Neural progenitor cell (in vitro differentiated cells): ENCODE measurements at places on chromosomes 2 and 18.

- no peak for DNase-seq
Measured at GRCh38 chr2:189870381-189871085, 86.3 kb downstream of the PMS1 start.

GRCh38 chr2:64311948-64312621 lies 141.9 kb upstream of the LGALSL start:
- DNase-seq = peak; percentile 78

DNA sequence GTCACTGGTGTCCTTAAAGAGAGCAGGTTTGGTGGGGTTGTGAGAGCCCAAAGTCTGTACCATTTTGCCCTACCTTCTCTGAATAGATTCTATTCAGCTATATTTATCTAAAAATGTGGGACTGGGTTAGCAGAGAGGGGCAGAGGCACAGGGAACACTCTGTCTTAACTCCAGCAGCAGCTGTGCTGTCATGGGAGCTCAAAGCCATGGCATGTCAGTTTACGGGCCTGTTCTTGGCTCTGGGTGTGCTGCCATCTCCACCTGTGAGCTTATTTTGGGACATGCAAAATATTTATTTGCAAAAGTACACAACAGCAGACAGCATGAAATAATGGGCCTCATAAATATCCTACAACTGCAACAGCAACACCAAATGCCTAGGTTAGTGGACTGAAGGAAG lies 129.6 kb upstream of the KCTD1 start:
- no peak for DNase-seq

DNA sequence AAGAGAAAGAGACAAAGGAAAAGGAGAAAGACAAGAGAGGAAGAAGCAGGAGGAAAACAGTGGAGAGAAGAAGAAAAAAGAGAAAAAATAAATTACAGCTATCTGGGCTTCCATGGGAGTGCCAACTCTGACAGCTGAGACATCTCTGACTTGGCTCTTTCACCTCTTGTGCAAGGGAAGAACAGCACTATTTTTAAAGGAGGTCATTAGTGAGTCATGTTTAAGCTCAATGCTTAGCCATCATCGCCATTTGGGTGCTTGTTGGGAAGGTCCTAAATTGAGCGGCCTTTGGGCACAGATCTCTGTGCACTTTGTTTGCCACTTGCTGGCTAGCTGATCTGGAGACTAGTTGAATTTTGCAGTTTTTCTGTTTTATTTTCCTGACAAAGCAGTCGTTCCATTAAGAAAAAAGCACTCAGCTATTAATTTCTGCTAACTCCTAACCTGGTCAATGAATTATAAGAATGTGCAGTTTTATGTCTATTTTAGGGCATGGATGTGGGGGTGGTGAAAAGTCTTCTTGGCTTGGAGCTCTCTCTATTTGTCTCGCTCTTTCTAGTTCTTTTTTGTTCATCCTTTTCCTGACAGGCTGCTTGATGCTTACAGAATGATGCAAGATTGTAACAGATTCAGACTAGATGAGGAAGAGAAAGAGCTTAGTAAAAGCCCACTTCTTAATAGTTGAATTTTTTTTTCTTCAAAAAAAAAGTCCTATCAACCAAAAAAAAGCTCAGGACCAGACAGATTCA lies 231.5 kb downstream of the SLC8A1 start:
- DNase-seq = no peak

DNA sequence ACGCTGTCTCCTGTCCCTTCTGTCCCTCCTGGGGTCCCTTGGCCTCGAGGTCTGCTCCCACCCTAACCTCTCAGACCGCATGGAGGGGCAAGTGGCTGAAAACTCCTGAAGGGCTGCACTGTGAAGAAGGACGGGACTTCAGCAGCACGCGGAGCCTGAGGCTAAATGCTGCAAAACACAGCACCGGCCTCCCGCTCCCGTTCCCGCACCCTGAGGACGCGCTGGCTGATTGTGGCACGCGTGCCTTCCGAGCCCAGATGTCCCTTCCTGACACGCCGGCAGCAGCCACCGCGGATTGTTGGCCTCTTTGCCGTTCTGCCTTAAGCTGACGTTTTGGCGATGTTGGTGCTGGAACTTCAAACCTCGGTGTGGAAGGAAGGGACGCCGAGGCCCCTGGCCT lies 125.9 kb upstream of the CTDP1 start:
- DNase-seq = no peak

GRCh38 chr2:100235098-100235497 lies 87.2 kb downstream of the LONRF2 start:
- no peak for DNase-seq

DNA sequence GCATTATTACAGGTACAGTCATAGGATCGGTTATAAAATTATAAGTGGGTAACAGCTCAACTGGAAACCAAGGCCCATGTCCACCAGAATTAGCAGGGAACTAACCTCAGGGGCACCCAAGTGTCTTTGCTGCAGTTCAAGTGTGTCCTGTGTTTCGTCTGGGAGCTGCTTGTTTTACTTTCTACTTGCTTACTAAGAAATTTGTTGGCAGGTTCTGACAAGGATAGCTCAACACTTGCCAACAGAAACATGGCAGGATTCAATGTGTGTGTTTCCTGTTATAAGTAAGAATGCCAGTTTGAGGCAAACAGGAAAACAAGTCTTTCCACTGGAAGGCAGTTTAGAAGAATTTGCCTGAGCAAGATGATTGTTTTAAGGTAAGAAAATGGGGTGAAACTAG lies 104.5 kb downstream of the EPHA4 start:
- no peak for DNase-seq

DNA sequence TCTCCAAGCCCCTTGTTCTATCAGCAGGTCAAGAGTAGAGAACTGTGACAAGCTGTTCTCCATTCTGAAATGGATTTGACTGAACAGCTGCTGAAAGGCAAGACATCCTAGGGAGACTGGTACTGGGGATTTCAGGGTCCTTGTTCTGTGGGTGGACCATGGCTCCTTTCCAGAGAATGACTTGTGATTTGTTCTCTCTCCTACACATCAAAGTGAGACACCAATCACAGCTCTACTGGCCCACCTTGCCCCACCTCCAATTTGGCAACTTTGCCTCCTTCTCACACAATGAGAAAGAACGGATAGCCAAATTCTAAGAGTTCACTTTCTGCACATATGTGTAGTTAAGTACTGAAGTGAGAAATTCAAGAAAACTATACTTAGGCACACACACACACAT lies 67.4 kb downstream of the BCL11A start:
- no peak for DNase-seq

- DNase-seq = no peak
Measured at GRCh38 chr2:65413106-65413505, 19.3 kb downstream of the SPRED2 start.

DNA sequence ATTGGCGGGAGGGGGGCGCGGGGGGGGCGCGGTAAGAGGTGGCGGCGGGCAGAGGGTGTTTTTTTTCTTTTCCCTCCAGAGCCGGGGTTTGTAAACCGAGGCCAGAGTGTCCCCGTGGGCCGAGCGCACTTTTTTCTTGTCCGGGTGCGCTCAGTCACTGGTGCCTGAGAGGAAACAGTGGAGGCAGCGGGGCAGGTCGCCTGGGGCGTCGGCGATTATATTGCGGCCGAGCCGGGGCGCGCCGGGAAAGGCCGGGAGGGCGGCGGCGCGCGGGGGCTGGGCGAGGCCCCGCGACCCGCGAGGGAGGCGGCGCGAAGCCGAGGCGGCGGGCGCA lies 275 bp downstream of the HOXD8 start:
- DNase-seq = no peak

GRCh38 chr2:227132986-227133385 lies 31.0 kb downstream of the COL4A4 start:
- DNase-seq = no peak

GRCh38 chr2:24676493-24676892 lies 116.7 kb downstream of the PTRHD1 start:
- no peak for DNase-seq

GRCh38 chr2:12222554-12222953 lies 476.1 kb downstream of the LPIN1 start:
- no peak for DNase-seq

- no peak for DNase-seq
Measured at GRCh38 chr2:201953880-201954279, 79.8 kb upstream of the FZD7 start.

DNA sequence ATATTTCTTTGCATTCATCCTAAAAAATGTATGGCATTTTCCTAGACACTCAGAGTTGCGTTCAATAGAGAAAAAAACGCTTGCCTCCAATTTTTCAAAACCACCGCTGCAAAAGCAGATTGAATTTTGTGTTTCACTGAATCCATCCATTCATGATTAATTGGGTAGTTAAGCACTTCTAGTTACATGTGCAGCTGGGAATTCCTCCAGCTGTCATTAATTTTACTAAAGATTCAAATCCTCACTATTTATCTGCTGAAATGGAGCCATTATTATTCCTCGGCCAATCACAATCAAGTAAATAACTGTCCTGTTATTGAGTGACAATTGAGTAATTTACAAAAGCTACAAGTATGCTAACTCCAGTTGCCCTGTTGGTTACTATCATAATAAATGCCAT lies 75.8 kb upstream of the ARL5A start:
- no peak for DNase-seq

DNA sequence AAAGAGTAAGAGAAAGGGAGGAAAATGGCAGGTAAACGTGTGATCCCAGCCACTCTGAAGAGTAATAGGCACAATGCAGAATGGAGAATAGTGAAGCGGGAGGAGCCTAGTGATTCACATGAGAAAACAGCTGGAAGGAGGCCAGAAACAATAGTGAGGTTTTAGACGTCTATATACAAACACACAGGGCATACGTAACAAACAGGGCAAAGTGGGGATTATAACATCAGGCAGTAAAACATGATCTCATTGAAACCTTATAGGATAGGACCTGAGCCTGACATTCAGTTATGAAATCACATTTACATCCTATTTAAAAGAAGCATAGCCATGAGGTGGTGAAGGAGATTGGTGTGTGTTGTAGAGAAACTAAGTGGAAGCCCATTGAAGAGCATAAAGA lies 33.0 kb upstream of the GATA6 start:
- DNase-seq = no peak

DNA sequence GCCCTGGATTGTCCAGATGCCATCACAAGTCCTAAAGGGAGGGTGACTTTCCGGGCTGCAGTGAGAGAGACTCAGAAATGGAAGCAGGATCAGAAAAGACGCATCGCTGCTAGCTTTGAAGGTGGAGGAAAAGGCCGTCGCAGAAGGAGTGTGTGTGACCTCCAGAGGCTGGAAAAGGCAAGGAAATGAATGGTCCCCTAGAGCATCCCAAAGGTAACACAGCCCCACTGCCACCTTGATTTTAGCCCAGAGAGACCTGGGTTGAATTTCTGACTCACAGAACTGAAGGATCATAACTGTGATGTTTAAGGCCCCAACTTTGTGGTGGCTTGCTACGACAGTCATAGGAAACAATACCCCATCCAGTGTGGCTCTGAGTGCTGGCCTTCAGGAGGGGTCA lies 8.6 kb upstream of the NCK2 start:
- DNase-seq = no peak

GRCh38 chr2:172921532-172922236 lies 154.0 kb upstream of the MAP3K20 start:
- no peak for DNase-seq

DNA sequence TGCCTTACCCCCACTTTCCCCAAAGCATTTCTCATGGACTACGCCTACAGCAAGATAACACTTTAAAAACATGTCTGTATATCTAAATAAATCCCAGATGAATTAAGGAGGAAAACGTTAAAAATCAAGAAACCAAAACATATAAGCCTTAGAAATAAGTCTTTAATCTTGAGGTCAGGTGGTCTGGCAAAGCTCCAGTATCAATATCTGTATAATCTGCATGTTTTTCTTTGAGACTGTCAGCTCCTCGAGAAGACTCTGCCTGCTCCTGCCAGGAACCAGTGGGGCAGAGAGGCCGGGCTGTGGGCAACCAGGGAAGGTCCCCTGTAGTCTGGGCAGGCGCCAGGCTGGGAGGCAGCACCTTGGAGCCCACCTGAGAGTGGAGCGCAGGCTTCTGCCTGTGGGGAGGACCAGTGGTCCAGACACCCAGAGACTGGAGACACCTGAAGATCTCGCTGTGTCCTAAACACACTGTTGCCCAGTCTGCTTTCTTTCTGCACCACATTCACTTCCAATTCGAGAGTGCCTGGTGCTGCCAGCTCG lies 291.0 kb upstream of the SOX11 start:
- DNase-seq = no peak

DNA sequence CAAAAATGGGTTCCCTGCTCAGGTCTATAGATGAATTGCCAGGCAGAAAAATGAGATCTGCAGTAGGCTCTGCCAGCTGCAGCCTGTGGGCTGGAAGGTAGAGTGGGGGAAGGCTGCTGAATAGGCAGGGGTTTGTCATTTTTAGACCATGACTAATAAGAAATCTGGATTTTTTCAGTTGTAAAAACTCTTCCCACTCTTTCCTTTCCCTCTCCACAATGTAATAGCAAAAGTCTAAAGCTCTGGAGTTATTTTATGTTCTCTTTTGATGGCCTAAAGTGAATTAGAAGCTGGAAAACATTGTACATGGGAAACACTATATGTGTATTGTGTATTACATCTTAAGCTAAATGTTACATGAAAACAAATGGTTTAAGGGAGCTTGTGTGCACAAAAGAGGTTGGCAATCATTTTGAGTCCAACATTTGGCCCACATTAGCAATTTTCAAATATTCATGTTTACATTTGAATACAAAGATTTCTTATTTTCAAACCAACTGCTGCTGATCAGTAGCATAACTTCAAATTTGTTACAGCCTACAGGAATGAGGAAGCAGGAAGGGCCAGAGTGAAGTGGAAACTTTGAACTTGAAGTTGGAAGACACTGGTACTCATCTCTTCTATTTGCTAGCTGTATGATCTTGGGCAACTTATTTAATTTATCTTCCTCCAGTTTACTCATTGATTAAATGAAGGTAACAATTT lies 407.1 kb downstream of the SLC4A3 start:
- no peak for DNase-seq

GRCh38 chr2:29425866-29426265 lies 310.7 kb downstream of the CLIP4 start:
- no peak for DNase-seq
